Fibroblast of skin of right biceps (primary cell): ENCODE measurements at places on chromosomes 2 and 18.
A peak's percentile ranks its signal among the peaks of the same experiment; 100 is the strongest.

GRCh38 chr2:49444005-49444404, 289.7 kb upstream of the FSHR start:
- no peak for DNase-seq

DNA sequence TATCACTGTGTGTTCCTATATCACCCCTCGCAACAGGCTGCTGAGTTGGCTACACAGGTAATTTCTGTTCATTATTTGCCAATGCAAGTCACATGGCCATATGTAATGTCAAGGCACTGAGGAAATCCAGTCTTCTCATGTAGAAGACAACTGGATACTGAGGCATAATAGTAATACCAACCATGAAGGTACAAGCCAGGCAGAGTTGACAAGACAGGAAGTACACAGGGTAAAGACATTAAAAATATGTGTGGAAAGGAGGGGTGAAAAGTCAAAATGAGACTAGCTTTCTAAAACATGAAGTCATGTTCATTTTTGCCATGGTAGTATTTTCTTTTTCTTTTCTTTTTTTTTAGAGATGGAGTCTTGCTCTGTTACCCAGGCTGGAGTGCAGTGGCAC, 17.5 kb upstream of the RNF138 start:
- no peak for DNase-seq

DNA sequence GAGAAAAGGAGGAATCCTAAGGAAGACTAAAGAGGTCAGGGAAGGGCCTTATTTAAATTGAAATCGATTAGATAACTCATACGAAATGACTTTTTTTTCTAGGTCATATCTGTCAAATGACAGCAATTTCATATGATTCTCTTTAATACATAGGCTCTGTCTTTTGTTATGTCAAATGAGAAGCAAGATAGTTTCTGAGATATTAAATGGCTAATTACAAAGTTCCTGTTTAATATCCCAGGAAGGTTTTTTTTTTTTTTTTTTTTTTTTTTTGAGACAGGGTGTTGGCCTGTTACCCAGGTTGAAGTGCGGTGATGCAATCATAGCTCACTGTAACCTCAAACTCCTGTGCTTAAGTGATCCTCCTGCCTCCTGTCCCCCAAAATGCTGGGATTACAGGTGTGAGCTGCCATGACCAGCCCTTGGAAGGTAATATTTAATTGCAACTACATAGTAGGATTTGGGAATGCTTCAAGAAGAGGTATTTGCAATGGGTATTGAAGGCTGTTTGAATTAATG, 48.0 kb upstream of the RMND5A start:
- DNase-seq = no peak

GRCh38 chr2:235745597-235745996, 251.8 kb downstream of the AGAP1 start:
- DNase-seq = peak; percentile 40

DNA sequence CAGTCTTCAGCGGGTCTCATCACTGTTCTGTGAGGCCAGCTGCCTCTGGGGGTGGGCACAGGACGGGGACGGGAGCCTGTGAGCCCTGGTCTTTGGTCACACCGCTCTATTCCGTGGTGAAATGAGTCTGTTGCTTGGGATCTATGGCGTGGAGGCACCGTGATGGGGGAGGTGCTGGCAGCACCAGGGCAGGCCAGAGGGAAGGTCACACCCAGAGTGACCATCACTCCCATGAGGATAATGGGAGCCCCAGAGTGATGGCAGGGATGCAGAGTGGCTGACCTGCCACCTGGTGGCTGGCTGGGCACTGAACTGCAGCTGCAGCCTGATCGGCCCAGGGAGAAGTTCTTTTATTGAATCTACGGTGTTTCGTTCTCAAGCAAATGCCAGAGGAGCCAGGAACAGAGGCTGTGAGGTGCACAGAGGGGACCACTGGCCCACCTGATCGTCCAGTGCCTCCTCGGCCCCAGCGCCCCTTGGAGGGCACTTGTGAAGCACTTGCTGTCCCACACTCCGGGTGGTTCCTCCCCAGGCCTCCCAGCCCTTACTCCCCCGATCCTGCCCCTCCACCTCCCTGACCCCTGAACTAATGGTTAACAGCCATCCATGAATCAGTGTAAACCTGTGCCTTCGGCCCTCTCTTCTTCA, 17.9 kb downstream of the KCNIP3 start:
- DNase-seq = no peak

DNA sequence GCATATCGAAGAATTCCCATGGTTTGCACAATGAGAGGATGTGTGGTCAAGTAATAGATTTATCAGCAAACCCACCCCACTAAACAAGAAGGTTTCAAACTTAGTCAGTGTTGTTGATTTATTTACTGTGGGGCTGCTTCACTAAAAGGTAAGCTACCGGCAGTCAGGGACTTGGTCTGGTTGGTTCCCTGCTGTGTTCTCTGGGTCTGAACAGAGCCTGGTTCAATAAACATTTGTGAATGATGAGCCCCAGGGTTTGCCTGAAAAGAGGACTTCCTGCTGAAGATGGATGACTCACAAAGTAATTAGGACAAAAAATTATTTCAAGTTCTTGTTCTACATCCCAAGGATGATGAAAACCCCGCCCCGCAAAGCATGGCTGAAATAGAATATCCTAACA, 108.3 kb downstream of the SPP2 start:
- peak; percentile 75 for DNase-seq

GRCh38 chr2:60140185-60140584, 413.3 kb downstream of the BCL11A start:
- DNase-seq = peak; percentile 74

GRCh38 chr2:76283350-76283749, 572.6 kb upstream of the GCFC2 start:
- DNase-seq = no peak

DNA sequence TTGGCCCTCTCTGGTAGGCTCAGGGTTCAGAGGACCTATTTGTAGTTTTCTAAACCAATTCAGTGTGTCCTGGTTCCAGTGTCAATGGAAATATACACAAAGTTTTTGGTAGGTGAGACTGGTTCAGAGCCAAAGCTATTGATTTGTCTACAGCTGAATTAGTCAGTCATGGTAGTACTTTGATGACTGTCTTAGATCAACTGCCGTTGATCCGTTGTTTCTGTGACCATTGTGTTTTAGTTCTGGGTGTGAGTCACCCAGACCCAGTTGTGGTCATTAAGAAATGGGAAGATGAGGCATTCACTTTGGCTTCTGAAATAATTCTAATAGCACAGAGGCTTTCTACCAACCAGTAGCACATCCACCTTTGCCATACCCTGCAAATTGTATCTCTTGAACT, 16.0 kb upstream of the RPE start:
- peak; percentile 2 for DNase-seq

DNA sequence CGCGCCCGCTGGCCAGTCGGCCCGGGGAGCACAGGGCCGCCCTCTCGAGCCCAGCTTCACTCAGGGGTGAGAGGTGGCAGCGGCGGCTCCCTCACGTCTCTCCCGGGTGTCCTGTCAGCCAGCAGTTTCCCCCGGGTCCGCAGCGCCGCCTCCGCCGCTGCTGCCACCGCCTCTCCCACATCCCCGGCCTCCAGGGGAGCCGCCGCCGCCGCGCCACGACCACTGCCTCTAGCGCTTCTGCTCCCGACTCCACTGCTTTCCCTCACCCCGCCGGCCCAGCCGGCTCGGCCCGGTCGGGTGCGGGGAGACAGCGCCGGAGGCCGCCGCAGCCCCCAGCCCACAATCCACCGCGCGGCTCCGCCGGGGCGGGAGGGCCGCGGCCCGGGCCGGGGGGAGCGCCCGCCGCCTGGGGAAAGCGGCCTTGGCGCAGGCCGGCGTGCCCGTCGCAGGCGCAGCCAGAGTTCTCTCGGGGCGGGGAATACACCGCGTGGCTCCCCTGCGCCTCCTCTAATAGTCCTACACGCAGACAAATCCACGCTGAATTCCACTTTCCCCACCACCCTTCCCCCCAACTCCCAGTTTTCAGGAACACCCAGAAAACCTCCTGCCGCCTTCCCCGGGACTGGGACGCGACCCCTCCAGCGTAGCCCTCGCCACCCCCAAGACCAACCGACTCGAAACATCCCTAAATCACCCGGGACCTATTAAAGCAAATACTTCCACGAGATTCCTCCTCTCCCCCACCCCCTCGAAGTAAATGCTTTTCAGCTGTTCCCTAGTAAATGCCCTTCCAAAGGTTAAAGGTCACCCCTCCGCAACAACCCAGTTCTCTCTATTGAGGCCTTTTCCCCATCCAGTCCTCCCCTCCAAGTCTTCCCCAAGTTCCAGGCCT, at the start of gene VPS54:
TSS of gene VPS54 (minus strand) at position 346 of the 892 bp plus-strand sequence. CDS start 35,429 bp downstream, outside the sequence.
- DNase-seq = peak; percentile 72

DNA sequence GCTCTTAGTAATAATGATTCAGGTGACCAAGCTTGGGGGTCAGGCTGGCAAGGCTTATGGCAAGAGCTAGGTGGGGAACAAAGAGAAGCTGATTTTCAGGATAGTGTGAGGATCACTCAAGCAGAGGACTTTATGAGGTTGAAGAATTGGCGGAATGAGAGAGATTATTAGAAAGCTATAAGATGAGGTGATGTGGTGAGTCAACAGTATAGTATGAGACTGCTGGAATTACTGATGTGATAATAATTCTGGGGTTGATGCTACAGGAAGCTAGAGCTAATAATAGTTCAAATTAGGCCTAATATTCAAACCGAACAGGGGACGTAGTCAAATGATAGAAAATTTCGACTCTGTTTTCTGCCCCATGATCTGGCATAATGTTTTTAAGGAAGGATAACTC, 2115.3 kb upstream of the PIK3C3 start:
- peak; percentile 42 for DNase-seq

DNA sequence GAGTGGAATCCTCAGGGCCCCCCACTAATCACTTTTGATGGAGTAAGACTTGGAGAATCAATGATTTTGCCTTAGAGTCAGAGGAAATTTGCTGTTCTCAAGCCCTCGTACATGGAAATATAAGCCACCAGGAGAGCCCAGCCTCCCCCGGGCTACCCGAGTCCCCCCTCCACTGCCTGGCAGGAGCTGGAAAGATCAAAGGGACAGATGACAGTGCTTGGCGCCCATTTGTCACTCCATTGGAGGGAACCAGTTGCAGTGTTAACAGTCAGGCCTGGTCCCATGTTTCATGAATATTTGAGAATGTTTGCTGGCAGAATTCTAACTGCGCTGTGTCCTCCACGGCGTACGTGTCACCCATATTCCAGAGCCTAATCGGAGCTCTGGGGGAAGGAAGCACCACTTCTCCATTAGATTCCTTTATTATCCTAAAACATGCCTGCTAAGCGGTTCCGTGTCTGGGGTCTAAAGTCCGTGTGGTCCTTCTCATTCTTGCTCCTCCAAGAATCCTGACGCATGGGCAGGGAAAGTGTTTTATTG, 202.4 kb downstream of the KLHL29 start:
- DNase-seq = no peak

DNA sequence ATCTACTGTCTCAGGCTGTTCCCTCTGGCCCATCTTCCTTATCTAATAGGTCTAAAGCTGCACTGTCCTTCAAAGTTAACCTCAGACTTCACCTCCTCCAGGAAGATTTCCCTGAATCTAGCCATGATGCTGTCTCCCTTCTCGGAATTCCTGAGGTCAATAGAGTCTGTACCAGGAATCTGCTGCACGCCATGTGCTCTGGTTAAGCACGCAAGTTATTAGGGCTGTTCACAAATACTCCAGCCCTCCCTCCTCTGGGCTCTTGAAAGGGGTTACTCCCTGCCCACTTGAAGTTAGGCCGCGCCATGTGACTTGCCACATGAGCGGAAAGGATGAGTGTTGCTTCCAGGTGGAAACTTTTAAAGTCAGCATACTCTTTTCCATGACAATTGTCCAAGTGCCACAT, 43.6 kb downstream of the MCFD2 start:
- DNase-seq = peak; percentile 84

DNA sequence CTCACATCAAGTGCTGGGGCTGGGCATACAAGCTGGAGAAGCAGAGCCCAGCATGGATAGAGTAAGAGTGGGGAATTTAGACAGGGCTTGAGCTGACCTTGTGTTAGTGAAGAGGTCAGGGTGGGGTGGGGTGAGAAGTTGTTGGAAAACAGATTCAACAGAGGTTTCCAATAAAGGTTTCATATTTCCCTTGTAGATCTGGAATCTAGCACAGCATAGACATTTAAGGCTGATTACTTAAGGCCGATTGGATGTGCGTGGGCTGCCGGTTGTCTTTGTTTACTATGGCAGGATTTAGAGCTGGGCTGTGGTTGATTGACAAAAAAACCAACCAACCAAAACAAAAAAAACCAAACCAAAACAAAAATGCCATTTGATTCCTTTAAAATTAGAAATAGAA, 114.9 kb upstream of the SEC11C start:
- peak; percentile 16 for DNase-seq

- peak; percentile 58 for DNase-seq
These were observed 227.4 kb downstream of the DCC start for GRCh38 chr18:52567360-52567759.

DNA sequence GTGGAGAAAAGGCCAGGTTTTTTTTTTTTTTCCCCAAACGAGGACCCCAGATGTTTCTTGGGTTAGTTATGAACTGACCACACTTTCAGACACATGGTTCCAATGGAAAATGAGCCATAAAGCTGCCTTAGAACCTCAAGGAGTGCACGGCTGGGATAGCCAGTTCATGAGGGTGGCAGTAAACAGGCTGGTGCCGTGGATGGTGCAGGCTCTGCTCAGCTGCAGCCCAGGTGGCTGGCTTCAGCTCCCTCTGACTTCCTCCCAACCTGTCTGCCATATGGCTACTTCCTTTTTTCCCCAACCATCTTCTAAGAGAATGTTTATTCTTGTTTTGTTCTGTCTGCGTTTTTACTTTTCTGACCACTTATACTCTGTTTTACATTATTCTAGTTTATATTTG, 109.8 kb upstream of the LMAN1 start:
- no peak for DNase-seq

DNA sequence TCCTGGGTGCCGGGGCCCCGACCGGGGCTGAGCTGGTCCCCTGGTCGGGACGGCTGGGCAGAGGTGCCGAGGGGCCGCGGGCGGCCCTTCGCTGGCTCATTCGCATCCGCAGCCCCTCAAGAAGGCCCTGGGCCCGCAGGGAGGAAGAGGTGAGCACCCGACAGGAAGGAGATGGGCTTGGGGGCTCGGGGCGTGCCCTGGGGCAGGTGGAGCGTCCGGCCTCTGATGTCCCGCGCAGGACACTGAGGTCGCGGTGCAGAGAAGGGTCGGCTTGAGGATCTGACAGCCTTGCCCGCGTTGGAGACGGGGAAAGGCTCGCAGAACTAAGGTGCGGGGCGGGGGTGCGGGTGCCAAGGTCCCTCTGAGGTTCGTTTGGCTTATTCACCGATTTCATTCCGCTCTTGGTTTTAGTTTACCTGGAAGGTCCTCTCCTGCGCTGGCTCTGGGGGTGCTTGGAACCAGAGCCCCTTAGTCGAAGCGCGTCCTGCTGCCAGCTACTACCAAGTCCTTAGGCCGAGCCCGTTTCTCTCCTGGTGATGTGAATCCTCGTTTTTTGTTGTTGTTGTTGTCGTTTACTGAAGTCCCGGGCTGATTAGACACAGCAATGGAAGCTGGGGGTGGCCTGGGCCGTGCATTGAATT, 18.9 kb upstream of the CD8A start:
- no peak for DNase-seq
